ENCODE measurements at places on chromosomes 2 and 18.

DNA sequence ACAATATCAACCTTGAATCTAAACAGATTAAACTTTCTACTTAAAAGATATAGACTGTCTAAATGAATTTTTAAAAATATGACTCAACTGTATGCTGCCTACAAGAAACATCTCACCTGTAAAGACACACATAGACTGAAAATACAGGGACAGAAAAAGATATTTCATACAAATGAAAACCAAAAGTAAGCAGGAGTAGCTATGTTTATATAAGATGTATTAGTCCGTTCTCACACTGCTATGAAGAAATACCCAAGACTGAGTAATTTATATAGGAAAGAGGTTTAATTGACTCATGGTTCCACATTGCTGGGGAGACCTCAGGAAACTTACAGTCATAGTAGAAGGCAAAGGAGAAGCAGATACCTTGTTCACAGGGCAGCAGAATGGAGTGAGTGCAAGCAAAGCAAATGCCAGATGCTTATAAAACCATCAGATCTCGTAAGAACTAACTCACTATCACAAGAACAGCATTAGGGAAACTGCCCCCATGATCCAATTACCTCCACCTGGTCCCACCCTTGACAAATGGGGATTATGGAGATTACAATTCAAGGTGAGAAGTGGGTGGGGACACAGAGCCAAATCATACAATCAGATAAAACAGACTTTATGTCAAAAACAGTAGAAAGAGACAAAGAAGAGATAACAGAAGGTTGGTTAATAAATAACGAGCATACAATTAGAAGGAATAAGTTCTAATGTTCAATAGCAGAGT is 214.4 kb upstream of the SLC39A10 start:
- DNase-seq = no peak

DNA sequence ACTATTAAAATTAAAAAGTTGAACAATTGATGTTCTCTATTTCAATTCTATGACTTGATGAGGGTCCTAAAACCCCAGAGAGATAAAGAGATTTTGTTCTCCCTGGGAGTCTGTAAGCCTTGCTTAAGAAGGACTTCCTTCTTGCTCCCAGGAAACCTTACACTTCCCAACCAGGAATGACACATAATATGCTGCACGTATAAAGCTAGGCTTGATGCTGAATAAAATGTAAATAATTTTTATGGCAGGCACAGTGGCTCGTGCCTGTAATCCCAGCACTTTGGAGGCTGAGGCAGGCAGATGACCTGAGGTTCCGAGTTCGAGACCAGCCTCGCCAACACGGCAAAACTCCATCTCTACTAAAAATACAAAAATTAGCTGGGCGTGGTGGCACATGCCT is 27.8 kb downstream of the SPIRE1 start:
- DNase-seq = no peak

DNA sequence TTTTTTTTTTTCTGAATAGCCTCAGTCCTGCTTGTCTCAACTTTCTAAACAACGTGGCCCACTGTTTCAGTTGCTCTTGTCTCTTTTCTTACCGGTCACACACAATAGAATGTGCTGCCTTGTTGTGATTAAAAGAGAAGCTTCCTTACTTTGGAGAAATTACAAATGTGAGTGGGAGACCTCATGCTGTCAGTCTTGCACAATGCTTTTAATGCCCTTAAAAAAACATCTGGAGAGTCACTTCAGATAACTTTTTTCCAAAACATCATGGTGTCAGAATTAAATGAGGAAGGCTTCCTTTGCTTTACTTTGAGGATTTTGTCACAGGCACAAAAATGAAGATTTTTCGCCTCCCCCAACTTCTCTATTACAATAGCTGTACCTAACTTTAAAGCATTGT is 37.7 kb downstream of the LHCGR start:
- DNase-seq = no peak

- DNase-seq = no peak
Measured at GRCh38 chr2:235078182-235078581, 126.4 kb downstream of the SH3BP4 start.

DNA sequence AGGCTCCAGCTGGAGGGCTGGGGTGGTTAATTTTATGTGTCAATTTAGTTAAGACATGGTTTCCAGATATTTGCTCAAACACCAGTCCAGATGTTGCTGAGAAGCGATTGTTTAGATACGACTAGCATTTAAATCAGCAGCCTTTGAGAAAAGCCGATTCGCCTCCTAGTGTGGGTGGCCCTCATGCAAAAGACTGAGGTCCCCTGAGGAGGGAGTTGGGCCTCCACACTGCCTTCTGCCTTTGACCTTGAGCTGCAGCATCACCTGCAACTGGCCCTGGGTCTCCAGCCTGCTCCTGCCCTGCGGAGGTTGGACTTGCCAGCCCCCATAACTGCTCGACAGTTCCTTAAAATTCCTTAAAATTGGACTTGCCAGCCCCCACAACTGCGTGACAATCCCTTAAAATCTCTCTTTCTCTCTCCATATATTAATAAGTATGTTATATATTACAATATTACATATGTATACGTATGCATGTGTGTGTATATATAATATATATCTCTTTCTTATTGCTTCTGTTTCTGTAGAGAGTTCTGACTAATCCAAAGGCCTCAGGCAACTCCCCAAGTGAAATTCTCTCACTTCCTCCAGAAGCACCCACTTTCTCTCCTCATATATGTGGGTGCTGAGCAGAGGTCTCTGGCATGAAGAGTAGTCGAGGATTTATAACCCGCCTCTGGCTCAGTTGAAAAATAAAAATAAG is 14.4 kb downstream of the FBLN7 start:
- no peak for DNase-seq

DNA sequence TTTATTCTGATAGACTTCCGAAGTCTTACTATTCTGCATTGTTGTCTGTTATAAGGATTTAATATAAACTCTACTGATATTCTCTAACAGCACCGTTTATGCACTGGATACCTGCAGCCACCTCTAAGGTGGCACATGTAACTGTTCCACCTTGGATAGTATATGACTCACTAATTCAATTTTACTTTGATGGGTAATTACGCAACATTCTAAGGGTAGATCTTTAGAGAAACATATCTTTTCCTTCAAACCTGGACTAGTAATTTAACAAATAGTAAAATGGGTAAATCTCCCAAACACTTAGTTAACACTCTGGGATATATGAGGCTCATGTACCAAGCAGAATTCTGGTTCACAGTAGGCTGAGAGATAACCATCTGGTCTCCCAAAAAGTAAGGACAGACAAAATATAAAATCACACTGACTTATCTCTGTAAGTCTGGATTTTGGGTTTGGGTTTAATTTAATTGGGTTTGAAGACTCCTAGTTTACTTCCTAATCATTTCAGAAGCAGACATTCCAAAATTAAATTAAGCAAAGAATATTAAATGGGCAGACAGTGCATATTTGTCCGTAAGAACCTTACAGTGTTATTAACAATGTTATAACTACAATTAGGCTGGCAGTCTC is 414.8 kb downstream of the TGIF1 start:
- no peak for DNase-seq

DNA sequence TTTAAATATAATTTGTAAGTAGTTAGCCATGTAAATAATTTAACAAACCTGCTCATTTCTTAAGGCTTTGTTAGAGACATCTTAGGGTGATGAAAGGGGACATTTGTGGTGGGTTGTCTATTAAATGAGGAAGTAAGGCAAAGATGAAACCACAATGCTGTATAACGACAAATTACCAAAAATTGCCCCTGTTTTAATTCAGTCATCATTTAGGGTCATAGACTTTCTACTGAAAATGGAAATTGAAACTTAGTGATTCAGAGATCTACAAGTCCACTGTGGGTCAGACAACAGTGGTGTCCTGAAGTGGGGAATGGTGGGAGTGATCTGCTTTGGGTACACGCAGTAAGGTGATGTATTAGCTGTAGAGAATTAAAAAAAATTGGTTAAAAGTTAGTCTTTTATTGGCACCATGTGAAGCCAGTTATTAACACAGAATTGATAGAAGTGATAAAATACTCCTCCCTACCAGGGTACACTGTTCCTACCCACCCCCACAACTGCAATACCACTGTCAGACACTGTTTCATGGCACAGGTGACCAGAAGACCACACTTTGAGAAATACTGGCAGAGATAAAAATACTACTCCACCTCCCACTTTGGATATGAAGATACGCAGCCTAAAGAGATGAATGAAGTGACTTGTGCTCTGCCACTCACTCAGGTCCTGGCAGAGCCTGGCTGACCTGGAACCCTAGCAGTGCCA is 13.4 kb downstream of the CERS6 start:
- DNase-seq = no peak

DNA sequence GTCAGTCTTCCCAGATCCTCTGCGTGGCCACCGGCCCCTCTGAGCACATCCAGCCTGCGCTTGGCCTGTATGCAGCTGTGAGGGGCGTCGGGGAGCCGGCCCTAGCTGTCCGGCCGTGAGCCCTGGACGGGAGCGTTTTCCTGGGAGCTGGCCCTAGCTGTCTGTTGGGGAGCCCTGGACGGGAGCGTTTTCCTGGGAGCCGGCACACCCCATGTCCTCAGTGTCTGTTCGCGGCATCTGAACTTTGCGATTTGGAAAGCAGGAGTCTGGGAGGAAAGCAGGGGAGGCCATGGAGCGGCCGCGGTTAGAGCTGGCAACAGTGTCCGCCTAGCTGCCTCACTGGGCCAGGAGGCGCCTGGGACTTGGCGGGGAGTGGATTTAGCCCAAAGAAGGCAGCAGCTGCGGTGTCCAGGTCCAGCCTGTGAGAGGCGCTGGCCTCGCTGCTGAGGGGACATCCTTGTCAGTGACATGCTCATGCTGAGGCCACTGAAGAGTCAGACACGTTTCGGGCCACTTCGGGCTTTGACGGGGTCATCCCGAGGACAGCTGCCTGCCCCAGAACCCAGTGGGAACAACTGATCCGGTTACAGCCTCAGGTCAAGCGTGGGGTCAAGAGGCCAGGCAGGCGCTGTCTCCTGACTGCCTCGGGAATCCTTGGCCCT is 75.8 kb downstream of the KCNG2 start:
- DNase-seq = peak; percentile 11

GRCh38 chr2:233915128-233915527 is 2.0 kb upstream of the TRPM8 start:
- DNase-seq = no peak

DNA sequence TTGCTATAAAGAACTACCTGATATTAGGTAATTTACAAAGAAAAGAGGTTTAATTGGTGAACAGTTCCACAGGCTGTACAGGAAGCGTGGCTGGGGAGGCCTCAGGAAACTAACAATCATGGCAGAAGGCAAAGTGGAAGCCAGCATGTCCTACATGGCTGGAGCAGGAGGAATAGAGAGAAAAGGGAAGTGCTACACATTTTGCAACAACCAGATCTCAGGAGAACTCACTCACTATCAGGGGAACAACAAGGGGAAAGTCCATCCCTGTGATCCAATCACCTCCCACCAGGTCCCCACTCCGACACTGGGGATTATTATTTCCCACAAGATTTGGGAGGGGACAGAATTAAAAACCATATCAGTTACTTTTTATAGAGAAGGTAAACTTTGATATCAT is 273.5 kb upstream of the MMADHC start:
- no peak for DNase-seq

- DNase-seq = no peak
Measured at GRCh38 chr2:219989744-219990143, 362.3 kb downstream of the SLC4A3 start.

- DNase-seq = no peak
Measured at GRCh38 chr2:25551316-25551715, 122.1 kb downstream of the DTNB start.

GRCh38 chr18:25229081-25229480 is 122.9 kb downstream of the ZNF521 start:
- DNase-seq = no peak

GRCh38 chr2:226383461-226383860 is 416.2 kb downstream of the IRS1 start:
- no peak for DNase-seq

All from tibial nerve (tissue), 4 donors.